ENCODE measurements at places on chromosomes 1 and 21. TPM values are rescaled to one million over a fixed set of nuclear protein-coding genes. Genes with fewer than 3 reads are reported as not detected.

DNA sequence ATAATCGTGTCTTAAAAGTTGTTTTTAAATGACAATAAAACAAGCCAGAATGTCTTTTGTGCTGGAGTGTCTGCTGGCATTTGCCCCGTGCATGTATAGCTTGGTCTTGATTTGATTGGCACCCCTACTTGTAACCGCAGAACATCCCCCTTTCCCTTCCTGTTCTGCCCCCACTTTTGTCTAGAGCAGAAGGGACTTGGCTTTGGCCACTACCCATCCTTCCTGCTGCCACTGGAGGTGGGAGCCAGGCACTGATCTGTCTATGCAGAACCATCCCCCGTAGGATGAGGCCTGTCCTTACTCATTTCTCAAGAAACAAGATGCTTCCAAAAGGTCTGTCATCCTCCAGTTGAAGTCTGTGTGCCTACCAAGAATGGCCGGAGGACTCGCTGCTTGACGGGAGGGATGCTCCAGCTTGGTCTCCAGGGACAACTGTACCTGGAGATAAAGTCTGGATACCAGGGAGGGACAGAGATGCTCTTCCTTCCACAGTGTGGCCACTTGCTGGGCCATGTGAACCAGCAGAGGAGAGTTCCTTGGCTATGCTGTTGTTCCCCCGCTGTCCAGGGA, 1.1 kb upstream of the SLC27A3 start:
- no peak for DNase-seq

The GBP5 gene
- total RNA-seq: 3.4 TPM

- no peak for DNase-seq
Measured at GRCh38 chr1:93677729-93678128, 3.9 kb downstream of the BCAR3 start.

The SPATC1L gene
- total RNA-seq: 8.7 TPM

GRCh38 chr1:184590163-184590750, 164.4 kb downstream of the EDEM3 start:
- no peak for DNase-seq

- no peak for DNase-seq
Measured at GRCh38 chr1:237792149-237792548, 98.6 kb downstream of the ZP4 start.

Data from Daoy (cell line).